Osteocyte (in vitro differentiated cells): ENCODE measurements at places on chromosomes 11 and 22.

DNA sequence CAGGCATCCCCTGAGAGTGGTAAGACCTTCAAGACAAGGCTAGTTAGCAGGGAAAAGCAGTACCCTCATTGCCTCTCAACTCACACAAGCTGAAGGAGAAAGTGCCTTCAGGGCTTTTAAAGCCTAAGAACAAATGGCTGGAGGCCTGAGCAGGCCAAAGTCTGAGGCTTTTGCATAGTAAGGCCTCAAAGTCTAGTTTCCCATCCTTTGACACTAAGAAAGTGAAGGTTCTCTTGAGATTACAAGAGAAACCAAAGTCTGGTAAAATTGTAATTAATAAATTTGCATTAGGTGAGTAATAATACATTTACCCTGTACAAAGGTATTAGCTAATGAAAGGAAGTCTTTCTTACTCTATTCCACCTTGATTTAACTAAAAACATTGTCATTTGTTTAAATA, 47.0 kb upstream of the CCDC89 start:
- no peak overlapping the region for H3K27ac ChIP-seq
- H3K4me1 ChIP-seq = peaks cover 13% of the 10 kb centered on the region
- DNase-seq = no peak
- no peaks in the 10 kb centered on the region for H3K36me3 ChIP-seq
- H3K27me3 ChIP-seq = no peaks in the 10 kb centered on the region

- H3K36me3 ChIP-seq = no peaks in the 10 kb centered on the region
- no peaks in the 10 kb centered on the region for H3K27me3 ChIP-seq
- DNase-seq = no peak
- no peak overlapping the region for H3K4me3 ChIP-seq
- no peak overlapping the region for H3K27ac ChIP-seq
Measured at GRCh38 chr11:29166306-29166705, 850.5 kb downstream of the KCNA4 start.

GRCh38 chr22:37971475-37972434, 12.6 kb downstream of the SOX10 start:
- no peak overlapping the region for H3K27ac ChIP-seq
- DNase-seq = no peak
- no peak overlapping the region for H3K4me3 ChIP-seq

GRCh38 chr11:65778901-65779668, 1.7 kb downstream of the AP5B1 start:
- no peak for DNase-seq
- peak overlapping the region; percentile 87 for H3K4me3 ChIP-seq

GRCh38 chr22:43288807-43289420, 54.3 kb downstream of the SCUBE1 start:
- peak overlapping the region; percentile 27 for H3K27ac ChIP-seq
- H3K27me3 ChIP-seq = peaks cover 21% of the 10 kb centered on the region
- H3K36me3 ChIP-seq = no peaks in the 10 kb centered on the region
- peaks cover 25% of the 10 kb centered on the region for H3K4me1 ChIP-seq

DNA sequence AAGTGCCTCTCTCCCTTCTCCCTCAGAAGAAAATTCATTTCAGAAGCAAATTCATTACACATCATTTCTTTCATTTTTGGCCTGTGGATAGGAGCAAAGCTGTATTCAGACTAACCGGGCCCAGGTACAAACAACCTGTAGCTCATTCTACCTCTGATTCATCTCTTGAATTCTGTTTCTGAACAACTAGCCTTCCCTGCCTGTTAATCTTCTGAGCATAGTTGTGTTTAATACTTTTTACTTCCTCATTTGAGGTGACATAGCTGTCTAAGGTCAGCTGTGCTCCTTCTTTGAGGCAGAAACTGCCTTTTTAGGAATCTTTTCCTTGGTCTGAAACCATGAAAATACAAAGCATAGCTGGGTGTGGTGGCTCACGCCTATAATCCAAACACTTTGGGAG, 12.6 kb upstream of the IL18BP start:
- DNase-seq = no peak
- H3K4me1 ChIP-seq = peaks cover 8% of the 10 kb centered on the region
- H3K27ac ChIP-seq = peak overlapping the region; percentile 9
